ENCODE measurements at places on chromosomes 2 and 18. TPM values are rescaled to one million over a fixed set of nuclear protein-coding genes. Genes with fewer than 3 reads are reported as not detected.

SNTG2 gene
- not detected for total RNA-seq

TUBB8B gene
- not detected for total RNA-seq

GAD1 gene
- total RNA-seq: 0.14 TPM

LRRC30 gene
- total RNA-seq: not detected

SPDYA gene
- total RNA-seq: 2.7 TPM

RRM2 gene
- 123 TPM for total RNA-seq

Data from thoracic aorta endothelial cell (primary cell).